Left cardiac atrium (tissue), 4 donors: ENCODE measurements at places on chromosomes 13 and 19. TPM values are rescaled to one million over a fixed set of nuclear protein-coding genes. Genes with fewer than 3 reads are reported as not detected.

DNA sequence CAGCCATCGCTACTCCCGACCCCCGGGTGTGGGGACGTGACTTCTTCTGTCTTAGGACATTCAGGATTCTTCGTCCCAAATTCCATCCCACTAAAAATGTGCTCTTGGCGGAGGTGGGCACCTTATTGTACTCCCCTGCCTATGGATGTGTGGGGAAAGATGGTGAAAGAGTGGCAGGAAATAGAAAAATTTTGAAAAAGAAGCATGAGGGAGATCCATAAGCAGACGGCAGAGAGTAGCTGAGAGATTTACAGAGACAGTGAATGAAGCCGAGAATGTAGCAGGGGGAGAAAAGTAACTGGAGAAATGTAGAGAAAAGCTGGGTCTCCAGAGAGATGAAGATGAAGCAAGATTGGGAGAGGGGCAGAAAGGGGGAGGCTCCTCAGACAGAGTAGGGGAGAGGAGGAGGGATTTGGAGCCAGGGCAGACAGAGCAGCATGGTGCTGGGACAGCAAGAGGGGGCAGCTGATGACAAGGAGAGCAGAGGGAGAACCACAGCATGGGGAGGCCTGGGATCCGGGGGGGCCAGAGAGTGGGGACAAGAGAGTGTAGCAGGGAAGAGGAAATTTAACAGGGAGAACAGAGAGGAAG, 843 bp downstream of the ZNF610 start:
- no peak for DNase-seq

The NEK5 gene
- 0.44 TPM for total RNA-seq

The NLRP9 gene
- total RNA-seq, result not detected

The PRR12 gene
- 15.9 TPM for total RNA-seq

GRCh38 chr13:31116224-31116623, 45.5 kb downstream of the HSPH1 start:
- no peak for DNase-seq

DNA sequence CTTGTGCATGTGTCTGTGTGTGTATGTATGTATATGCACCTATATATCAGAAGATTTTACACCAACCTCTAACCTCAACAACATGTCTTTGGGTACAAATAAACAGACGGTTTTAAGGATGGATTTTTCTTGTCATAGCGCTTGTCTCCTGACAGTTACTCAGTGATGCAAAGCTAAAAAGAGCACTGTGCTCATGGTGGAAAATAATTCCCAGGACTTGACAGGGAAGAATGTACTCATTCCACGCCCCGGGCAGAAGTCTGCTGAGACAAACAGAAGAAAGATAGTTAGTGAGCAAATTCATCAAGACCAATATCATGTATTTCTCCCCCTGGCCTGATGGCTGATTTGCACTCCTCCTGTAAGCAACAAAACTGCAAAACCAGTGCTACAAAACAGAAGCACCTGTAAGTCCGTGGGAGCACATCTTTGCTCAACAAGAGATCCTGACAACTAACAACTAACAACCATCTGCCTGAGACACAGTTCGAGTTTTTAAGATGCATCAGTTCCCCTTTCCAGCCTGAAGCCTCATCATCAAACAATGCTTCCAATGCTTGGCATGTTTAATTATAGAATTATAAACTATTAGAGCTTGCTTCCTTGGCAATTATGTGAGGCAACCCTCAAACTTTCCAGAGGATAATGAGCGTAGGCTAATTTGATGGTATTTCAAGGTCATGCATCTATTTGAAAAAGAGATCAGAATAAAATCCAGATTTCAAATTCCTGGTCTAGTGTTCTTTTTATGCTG, 812.7 kb upstream of the MIR17HG start:
- DNase-seq, result no peak

DNA sequence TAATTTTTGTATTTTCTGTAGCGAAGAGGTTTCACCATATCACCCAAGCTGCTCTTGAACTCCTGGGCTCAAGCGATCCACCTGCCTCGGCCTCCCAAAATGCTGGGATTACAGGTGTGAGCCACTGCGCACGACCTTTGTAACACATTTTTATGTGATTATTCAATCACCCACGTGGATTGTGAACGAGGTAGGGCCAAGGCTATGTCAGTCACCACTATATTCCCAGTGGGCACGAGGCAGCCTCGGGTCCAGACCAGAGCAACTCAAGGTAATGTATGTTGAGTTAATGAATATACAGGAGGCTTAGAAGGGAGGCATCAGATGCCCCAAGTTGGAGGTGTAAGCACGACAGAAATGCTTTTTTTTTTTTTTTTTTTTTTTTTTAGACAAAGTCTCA, 8.9 kb downstream of the PTGIR start:
- peak; percentile 3 for DNase-seq

The PCDH20 gene
- 34.5 TPM for total RNA-seq

The CPB2 gene
- not detected for total RNA-seq

- no peak for DNase-seq
Measured at GRCh38 chr19:40960780-40961179, 30.3 kb upstream of the CYP2B6 start.

- peak; percentile 83 for DNase-seq
Measured at GRCh38 chr19:47013041-47013517, 6.6 kb upstream of the NPAS1 start.

- peak; percentile 56 for DNase-seq
Measured at GRCh38 chr19:4715529-4716221, 8.0 kb downstream of the DPP9 start.

DNA sequence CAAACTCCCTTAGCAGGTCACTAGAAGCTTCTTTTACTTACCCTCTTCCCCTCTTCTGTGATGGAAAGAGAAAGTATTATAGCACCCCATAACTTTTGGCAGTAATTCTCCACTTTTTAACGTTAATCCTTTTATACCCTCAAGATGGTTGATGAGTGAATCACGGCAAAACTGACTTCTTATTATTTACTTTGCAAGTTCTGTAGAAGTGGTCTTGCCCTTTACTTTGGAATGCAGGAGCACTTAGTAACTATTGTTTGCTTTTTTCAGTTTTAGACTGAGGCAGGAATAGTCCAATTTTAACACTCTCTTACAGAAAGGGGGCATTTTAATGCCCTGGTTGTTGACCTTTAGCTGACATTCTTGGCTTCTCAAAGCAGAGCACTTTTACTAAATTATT, 260.1 kb downstream of the LMO7 start:
- DNase-seq, result no peak

The ERVV-1 gene
- total RNA-seq, result not detected

DNA sequence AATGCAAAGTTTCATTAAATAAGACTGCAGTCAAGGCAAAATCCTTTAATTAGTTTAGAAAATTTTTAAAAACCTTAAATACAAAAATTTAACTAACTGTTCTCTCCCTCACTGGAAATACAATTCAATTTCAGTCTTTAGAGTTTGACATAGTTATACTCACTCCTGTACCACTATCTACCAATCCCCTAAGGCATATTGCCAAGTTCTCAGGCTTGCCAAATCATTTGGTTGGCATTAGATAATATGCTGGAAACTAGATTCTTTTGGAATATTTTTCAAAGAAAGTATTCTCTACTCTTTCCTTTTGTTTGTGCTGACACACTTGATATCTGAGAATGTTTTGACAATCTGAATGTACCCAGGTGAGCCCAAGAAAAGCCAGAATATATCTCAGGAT, 77.2 kb downstream of the TSC22D1 start:
- DNase-seq, result no peak

GRCh38 chr13:45269204-45269603, 68.4 kb upstream of the KCTD4 start:
- no peak for DNase-seq

DNA sequence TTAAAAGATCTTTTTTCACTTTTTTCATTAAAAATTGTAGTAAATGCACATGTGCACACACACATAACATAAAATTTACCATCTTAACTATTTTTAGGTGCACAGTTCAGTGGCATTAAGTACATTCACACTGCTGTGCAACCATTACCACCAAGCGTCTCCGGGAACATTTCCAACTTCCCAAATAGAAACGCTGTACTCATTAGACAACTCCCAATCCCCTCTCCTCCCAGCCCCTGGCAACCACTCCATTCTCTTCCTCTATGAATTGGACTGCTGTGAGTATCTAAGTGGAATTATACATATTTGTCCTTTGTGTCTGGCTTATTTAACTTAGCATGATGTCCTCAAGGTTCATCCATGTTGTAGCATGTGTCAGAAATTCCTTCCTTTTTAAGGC, 11.6 kb downstream of the GJB2 start:
- DNase-seq, result no peak

GRCh38 chr13:113649212-113649611, 8.8 kb downstream of the ATP4B start:
- no peak for DNase-seq

The TNFAIP8L1 gene
- 6.7 TPM for total RNA-seq

The PGLYRP1 gene
- total RNA-seq, result not detected

GRCh38 chr13:42354241-42355091, 82.5 kb downstream of the AKAP11 start:
- DNase-seq, result no peak
